ENCODE measurements at places on chromosomes 5 and 9.

- no peak for DNase-seq
Measured at GRCh38 chr9:16986556-16986955, 116.1 kb upstream of the BNC2 start.

DNA sequence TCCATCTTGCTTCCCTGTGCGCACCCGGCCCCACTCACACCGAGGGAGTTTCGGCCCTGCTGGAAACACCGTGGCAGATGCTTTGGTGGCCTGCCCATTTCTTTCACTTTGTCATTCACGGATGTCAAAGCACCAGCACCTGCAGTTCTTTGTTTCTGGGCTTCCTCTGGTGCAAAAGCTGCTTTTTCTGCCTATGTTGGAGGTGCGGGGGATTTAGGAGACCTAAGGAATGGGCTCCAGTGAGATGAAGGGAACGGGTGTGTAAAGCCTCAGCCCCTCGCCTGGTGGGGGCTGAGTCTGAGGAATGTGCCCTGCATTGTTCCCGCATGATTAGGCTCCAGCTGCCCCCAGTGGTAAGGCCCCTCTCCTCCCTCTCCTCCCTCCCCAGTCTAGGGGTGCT, 62.3 kb downstream of the THBS4 start:
- no peak for DNase-seq

- DNase-seq = no peak
Measured at GRCh38 chr5:103120607-103121200, 603 bp downstream of the PPIP5K2 start.

GRCh38 chr9:103798620-103799019, 295.5 kb upstream of the SMC2 start:
- peak; percentile 8 for DNase-seq

DNA sequence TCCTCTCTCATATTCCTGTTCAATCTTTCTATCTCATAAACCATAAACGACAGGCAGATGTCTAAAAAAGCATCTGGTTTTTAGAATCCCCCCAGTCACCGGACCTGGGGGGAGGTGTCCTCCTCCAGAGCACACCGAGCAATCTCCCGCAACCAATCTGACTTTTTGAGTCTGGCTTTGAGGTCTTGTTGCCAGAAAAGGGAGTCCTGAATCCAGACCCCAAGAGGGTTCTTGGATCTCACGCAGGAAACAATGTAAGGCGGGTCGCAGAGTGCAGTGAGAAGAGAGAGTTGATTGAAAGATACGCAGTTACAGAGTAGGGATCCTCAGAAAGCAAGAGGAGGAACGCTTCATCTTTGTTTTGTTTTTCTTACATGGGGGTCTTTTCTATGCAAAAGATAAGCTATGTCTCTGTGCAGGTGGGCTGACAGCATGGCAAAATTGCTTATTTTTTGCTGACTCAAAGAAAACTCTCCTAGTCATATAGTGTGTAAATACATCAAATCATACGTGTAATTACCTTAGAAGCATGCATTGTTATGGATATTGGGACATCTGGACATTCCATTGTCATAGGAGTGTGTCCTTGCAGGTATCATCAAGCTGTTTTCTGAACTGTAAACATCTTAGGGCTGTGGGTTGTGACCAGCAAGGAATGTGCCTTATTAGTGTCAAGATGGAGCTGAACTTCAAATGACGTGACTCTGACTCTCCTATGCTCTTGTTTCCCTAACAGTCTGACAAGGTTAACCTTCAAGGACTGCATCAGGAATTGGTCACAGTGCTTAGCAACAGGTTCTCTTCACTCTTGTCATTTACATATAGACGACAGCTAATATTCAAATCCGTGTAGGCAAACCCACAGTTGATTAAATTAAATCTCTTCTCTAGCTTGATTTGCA, 159.3 kb upstream of the DAPK1 start:
- no peak for DNase-seq

GRCh38 chr5:98432378-98432777, 341.1 kb upstream of the RGMB start:
- DNase-seq = no peak

GRCh38 chr5:53165431-53166182, 56.0 kb upstream of the MOCS2 start:
- no peak for DNase-seq

DNA sequence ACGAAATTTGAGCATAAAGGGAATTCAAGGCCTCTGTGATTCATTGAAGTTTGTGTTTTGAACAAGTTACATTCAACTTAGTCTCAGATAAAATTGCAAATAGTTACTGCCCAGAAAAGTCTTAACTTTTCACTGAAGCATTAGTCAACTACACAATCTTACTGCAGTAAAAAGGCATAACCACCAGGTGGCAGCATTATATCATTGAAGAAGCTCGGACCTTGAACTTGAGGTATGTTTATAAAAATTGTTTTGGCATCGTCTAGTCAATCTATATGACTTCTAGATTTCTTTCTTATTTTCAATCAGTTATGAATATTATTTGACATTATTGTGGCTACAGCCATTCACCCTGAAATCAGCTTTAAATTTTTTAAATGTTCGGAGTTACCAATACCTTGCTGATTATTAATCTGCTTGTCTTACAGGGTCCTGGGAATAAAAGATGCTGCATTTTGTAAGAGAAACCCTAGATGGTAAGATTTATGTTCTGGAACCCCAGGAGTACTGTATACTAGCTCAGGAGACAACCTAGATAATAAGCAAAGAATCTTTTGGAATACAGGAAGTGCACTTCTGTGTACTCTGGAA, 83.9 kb upstream of the GRAMD2B start:
- DNase-seq = peak; percentile 63

DNA sequence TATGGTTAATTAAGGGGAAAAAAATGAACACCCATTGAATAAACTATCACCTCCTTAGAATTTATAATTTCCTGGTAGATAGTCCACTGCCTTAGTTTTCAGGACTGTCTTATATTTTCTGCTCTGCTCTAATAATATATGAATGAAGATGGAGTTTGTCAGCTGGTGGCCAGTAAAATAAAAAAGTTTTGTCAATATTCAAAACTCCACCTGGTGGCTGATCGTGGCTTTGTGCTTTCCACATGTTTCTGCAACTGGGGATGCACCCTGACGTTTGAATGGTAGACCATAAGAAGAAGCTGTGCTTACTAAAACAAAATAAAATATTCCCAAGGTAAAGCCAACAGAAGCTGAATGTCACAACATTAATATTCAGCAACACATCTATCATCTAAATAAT, 286.6 kb upstream of the IZUMO3 start:
- DNase-seq = no peak

GRCh38 chr5:143428155-143428554, 24.7 kb upstream of the NR3C1 start:
- no peak for DNase-seq

DNA sequence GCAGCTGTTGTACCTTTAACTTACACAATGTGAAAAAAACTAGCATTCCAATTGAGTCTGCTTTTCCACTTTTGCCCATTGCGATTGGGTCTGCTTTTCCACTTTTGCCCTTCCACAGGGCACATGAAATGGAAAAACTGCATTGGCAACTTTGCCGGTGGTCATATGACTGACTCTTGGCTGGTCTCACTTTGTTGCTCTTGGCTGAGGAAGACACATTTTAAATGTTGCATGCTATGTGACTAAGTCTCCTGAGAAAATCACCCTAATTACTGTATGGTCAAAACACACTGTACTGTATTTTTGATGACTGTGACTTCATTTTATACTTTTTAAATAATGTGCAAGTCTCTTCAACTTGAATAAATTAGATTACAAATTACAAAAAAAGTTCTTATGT, 1.6 kb upstream of the OXCT1 start:
- DNase-seq = no peak

DNA sequence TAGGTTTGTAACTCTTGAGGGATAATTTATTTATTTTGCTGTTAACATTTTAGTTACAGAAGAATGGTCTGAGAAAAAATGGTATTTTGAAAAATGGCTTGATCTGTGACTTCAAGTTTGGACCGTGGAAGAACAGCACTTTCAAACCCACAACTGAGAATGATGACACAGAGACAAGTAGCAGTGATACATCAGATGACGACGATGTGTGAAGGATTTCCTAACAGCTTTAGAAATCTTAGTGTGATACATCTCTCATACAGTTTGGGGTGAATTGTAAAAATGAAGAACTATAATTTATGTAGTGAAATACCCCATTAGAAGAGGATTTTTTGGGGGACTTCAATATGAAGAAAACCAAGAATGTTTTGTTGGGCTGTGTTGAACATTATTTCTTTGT, 88.7 kb downstream of the GPBP1 start:
- no peak for DNase-seq

Data from activated CD4-positive, alpha-beta T cell treated with anti-CD3 and anti-CD28 coated beads, Interleukin-2, amount 50 U/mL, for 24 hours (primary cell).